ENCODE measurements at places on chromosomes 3 and 15.

- DNase-seq, result no peak
Measured at GRCh38 chr3:14423963-14424362, 21.6 kb downstream of the SLC6A6 start.

DNA sequence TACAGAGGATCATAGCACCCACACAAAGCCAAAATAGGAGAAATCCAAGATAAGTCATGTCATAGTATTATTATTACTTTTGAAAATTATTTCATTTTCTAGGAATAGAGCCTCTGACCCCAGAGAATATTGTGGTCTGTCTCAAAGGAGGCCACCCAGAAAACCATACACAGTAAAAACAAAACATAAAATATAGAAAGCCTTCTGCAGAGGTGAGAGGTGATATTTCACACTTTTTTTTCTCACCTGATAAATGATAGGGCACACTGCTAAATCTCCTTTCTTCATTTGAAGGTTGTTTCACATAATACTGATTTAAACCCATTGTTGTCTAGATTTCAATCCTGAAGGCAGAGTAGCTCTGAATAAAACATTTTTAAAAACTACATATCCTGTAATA, 7.0 kb upstream of the CMC1 start:
- no peak for DNase-seq

GRCh38 chr15:70172124-70172523, 74.4 kb upstream of the TLE3 start:
- DNase-seq, result no peak

DNA sequence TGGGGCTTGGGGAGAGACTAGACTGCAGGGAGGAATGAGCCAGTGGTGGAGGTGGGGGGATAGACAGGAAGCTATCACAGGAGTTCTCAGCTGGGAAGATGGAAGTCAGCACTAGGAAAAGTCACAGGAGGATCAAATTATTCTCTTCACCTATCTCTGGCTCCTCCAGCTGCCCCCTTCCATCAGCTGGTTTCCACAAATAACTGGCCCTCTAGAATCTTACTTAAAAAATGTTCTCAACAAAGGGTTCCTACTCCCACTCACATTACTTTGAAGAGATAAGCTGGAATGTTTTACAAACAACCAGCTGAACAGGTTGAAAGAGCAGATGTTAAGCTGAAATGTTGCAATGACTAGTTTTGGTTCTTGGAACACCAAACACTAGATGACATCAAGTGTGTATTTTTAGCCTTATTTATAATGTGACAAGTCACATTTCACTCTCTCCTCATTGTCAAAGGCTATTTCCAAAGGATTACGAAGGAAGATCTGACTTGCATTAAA, 102.7 kb upstream of the AADACL2 start:
- DNase-seq, result no peak

DNA sequence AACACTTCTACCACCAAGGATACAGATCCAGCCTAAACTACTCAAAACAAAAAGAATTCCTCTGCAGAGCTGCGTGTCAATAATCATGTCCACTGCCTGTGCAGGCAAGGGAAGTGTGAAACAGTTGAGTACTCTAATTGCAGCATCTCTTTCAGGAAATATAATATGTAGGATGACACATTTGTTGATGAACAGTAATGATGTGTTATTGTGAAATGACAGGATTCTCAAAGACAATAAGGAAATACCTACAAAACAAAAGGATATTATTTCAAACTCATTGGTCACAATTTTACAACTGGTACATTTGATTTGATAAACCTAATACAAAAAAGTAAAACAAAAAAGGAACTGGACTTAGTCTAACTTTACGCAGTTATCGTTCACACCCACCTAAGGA, 4.4 kb downstream of the SPG11 start:
- DNase-seq, result no peak

DNA sequence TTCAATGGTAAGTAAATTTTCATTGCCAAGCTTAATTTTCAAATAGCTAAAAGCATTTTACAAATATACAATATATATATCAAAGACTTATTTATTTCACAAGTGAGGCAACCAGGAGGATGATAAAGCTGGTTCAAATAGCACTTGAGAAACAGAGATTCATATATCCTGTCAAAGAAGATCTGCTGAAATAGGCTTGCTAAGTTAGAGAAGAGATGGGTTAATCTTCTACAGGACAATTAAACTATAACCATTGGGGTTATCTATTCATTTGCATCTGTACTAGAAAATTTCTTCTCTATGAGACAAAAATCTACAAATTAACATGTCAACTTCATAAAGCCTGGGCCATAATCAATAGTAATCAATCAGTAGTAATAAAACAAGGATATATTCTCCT, 637.7 kb upstream of the UBE2E2 start:
- DNase-seq, result no peak

DNA sequence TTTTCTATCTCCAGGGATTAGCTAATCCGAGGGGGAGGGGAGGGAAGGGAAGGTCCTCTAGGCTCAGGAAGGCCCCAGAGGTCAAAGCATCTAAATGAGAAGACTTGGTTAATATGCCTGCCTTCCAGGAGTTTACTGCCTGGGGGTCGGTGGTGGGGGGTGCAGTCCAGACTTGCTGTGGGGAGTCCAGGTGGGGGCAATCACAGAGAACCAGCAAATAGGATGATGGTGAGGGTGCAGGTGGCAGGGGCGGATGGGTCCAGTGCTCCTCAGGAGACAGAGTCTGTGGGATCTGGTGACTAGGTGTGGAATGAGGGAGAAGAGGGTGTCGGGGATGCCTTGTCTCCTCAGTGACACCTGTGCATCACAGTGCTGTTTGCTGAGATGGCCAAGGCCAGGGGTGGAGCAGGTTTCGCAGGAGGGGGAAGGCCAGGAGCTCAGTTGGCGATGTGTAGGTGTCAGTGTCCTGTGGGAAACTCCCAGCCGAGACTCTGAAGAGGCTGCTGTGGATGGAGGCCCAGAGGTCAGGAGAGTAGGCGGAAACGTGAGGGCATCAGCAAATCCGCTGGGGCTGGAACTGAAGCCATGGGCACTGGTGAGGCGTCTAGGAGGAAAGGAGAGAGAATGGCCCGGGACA, 8.1 kb downstream of the CFAP100 start:
- DNase-seq, result no peak

DNA sequence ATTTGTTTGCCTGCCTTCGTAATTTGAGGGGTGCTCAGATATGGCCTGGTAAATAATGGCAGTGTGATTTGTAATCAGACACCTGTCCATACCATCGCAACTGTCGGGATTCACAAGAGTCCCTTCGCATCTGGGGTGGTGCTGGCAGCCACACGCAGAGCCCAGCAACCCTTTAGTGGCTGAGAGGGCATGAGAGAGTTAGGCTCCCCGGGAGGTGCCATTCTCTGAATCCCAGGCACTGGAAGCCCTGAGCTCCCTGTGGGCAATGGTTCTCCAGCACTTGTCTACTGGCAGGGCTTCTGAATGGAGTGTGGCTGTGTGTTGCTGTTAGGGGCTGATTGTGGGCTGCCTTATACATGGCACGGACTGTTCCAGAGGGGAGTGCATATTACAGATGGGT, 230.1 kb downstream of the EBLN2 start:
- DNase-seq, result no peak

GRCh38 chr3:174169736-174170135, 689.4 kb upstream of the NAALADL2 start:
- DNase-seq, result no peak

DNA sequence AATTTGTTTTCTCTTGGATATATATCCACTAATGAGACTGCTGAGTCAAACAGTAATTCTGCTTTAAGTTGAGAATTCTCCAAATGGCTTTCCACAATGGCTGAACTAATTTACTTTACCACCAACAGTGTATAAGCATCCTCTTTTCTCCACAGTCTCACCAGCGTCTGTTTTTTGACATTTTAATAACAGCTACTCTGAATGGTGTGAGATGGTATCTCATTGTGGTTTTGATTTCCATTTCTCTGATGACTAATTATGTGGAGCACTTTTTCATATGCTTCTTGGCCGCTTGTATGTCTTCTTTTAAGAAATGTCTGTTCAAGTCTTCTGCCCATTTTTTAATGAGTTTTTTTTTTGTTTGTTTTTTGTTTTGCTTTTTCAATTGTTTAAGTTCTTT, 206.2 kb downstream of the CTNNB1 start:
- DNase-seq, result no peak

GRCh38 chr3:182644013-182644412, 149.3 kb upstream of the ATP11B start:
- no peak for DNase-seq

DNA sequence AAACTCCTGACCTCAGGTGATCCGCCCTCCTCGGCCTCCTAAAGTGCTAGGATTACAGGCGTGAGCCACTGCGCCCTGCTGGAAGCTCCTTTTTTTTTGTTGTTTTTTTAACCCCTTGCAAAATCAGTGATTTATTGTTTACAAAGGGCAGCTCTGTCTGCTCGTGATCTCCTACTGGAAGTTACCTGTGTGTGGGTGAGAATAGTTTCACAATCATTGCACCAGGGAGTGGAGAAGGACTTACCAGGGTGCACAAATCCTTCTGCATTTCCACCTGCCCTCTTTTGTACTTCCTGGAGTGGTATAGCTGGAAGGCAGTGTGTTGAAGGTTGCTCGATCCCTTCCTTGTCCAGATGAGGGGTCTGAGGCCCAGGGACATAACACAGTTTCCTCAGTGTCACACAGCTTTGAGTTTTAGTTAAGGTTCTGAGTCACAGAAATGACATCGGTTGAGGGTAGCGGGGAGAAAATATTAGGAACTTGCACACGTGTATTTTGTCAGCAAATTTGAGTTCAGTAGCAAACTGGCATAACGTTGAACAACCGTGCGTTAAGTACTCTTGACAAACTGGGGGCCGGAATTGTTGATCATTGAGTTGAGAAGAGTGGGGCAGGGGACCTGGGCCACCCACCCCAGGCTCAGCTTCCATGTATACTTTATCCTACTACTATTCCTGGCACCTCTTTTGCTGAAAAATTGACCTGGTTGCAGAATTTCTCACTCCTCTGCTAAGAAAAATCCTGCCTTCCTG, 11.3 kb upstream of the TRAK1 start:
- no peak for DNase-seq

DNA sequence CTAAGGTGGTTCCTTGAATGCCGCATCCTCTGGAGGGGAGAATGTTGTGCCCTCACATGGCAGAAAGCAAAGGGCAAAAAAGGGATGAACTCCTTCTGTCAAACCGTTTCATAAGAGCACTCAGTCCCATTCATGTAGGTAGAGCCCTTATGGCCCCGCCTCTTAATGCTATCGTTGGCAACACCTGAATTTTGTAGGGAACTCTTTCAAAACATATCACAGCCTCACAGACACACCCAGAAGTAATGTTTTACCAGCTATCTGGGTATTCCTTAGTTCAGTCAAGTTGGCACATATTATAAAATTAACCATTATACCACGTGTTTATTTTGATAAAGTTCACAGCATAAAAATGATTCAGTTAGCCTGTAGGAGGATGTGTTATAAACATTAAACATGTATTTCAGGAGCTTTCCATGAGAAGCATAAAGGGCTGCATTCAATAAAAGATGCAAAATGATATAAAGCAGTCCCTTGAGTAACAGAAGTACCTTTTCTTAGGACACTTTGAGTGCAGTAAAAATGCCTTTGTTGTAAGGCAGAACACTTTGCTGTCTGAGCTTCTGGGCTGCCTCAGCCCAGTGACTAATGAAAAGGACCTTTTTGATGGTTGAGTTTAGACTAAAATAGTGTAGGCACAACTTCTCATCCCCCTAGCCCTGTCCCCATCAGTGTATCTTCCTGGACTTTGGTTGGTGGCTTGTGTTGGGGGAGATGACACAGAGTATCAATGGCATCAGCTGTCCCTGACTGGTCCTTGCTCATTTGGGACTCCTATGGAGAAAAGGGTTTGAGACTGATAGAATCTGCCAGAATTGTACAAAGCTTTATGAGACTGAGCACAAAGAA, 263.5 kb upstream of the TPRG1 start:
- no peak for DNase-seq

GRCh38 chr3:57062101-57062631, 1.7 kb downstream of the SPATA12 start:
- DNase-seq, result no peak

Data from fibroblast of skin of left quadriceps (primary cell).